ENCODE measurements at places on chromosomes 7 and 10. TPM values are rescaled to one million over a fixed set of nuclear protein-coding genes. Genes with fewer than 3 reads are reported as not detected.

CUL2 gene
- 20.9 TPM for total RNA-seq

KDM7A gene
- 11.3 TPM for total RNA-seq

LRMDA gene
- total RNA-seq, result 1.7 TPM

ARHGEF5 gene
- total RNA-seq, result 5.3 TPM

ARL5B gene
- 30.6 TPM for total RNA-seq

GPER1 gene
- total RNA-seq, result 16.6 TPM

HOXA6 gene
- not detected for total RNA-seq

GPR146 gene
- 14.9 TPM for total RNA-seq

AQP1 gene
- 121 TPM for total RNA-seq

VWA2 gene
- 2.2 TPM for total RNA-seq

MGAM2 gene
- total RNA-seq, result 2.9 TPM

BTRC gene
- 9.9 TPM for total RNA-seq

CYP3A4 gene
- total RNA-seq, result 0.72 TPM

KCNMA1 gene
- 79.2 TPM for total RNA-seq

ENTPD1 gene
- 141 TPM for total RNA-seq

SMO gene
- total RNA-seq, result 21.9 TPM

HILPDA gene
- 72.0 TPM for total RNA-seq
